ENCODE measurements at places on chromosomes 7 and 10. TPM values are rescaled to one million over a fixed set of nuclear protein-coding genes. Genes with fewer than 3 reads are reported as not detected.
A peak's percentile ranks its signal among the peaks of the same experiment; 100 is the strongest.

DNA sequence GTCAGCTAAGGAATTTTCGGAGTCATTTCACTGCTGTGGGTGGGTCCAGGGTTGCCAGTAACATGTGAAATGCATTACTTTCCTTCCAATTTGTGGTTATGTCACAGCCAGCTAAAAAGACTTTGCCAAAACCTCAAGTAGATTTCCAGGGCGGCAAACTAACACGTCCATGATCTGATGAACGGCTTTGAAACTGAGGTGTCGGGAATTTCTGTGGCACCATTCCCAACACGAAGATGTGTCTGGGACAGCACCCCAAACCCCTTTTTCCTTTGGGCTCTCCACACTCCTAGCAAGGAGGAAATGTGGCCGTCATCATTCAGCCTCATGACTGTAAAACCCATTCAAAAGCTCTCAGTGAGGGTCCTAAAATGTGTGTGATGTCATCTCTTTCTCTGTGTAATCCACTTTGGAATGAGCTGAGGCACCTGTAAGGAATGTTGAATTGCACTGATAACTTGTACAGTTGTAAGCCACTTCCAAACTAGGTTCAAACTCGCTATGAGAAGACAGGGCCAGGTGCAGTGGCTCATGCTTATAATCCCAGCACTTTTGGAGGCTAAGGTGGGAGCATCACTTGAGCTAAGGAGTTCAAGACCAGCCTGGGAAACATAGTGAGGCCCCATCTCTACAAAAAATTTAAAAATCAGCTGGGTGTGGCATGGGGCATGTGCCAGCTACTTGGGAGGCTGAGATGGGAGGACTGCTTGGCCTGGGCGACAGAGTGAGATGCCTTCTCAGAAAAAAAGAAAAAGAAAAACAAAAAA is 146.1 kb upstream of the FRMD4A start:
- DNase-seq: no peak

GRCh38 chr10:58625070-58625469 is 112.4 kb downstream of the BICC1 start:
- DNase-seq: no peak

DNA sequence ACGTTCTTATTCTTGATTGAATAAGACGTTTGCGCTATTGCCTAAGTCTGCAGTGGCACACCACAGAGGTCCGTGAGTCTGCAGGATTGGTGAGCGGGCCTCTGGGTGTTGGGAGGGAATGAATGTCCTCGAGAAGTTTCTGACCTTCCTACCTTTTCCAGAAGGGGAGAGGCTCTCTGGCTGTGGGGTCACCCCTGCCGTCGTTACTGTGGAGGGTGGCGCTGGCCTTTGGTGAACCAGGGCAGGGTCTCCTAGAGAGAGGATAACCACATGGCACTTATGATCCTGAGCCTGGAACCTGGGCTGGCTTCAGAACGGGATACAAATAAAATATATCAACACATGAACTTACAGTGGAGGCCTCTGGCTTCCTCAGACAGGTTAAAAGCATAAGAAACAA is 13.8 kb downstream of the IL15RA start:
- DNase-seq: peak; percentile 5

GRCh38 chr7:90843472-90843871 is 247.4 kb downstream of the CDK14 start:
- DNase-seq: no peak

Gene GIMAP5
- 4.9 TPM for total RNA-seq
